ENCODE measurements at places on chromosomes 7 and 10. TPM values are rescaled to one million over a fixed set of nuclear protein-coding genes. Genes with fewer than 3 reads are reported as not detected.

The TDRD1 gene
- 0.50 TPM for total RNA-seq

The EGFR gene
- 88.3 TPM for total RNA-seq

The HILPDA gene
- total RNA-seq: 19.0 TPM

The ZNF273 gene
- 4.2 TPM for total RNA-seq

The SDK1 gene
- 22.8 TPM for total RNA-seq

The CAMK2G gene
- 28.2 TPM for total RNA-seq

The PRDX3 gene
- 191 TPM for total RNA-seq

The MNX1 gene
- not detected for total RNA-seq

The UNCX gene
- total RNA-seq: not detected

The SPDYE6 gene
- 0.15 TPM for total RNA-seq

The LRMDA gene
- total RNA-seq: 2.0 TPM

The SLC26A3 gene
- total RNA-seq: not detected

The TMEM213 gene
- not detected for total RNA-seq

The IQUB gene
- 0.83 TPM for total RNA-seq

The PVRIG gene
- total RNA-seq: not detected

The MMD2 gene
- not detected for total RNA-seq

The CPN1 gene
- total RNA-seq: not detected

The ENO4 gene
- total RNA-seq: 0.29 TPM

The ARHGEF5 gene
- 4.5 TPM for total RNA-seq

The OR2A42 gene
- not detected for total RNA-seq

The PRLHR gene
- total RNA-seq: not detected

The NSUN6 gene
- total RNA-seq: 13.5 TPM

The CLCN1 gene
- total RNA-seq: not detected

The SEMA3D gene
- total RNA-seq: 2.6 TPM

The RNF32 gene
- 7.7 TPM for total RNA-seq

The COL1A2 gene
- total RNA-seq: 9,631 TPM

The PTER gene
- total RNA-seq: 12.5 TPM

The LIPM gene
- total RNA-seq: not detected

The SORCS3 gene
- not detected for total RNA-seq

The PHKG1 gene
- 0.99 TPM for total RNA-seq

The TLL2 gene
- total RNA-seq: under 0.01 TPM

The PRR15 gene
- total RNA-seq: not detected

The PTF1A gene
- not detected for total RNA-seq

The CHAT gene
- not detected for total RNA-seq

The VWC2 gene
- not detected for total RNA-seq

The PNLIPRP2 gene
- not detected for total RNA-seq

The RNF148 gene
- total RNA-seq: 1.3 TPM

The WEE2 gene
- total RNA-seq: 0.33 TPM

The LLCFC1 gene
- total RNA-seq: not detected

The CYTH3 gene
- total RNA-seq: 40.7 TPM

The AFAP1L2 gene
- 0.29 TPM for total RNA-seq

The MRC1 gene
- under 0.01 TPM for total RNA-seq

The LRRTM3 gene
- total RNA-seq: not detected

The GSTO2 gene
- 3.8 TPM for total RNA-seq

The ADAM22 gene
- total RNA-seq: 1.0 TPM

The COPS6 gene
- total RNA-seq: 74.6 TPM
